ENCODE measurements at places on chromosomes 6 and 20. TPM values are rescaled to one million over a fixed set of nuclear protein-coding genes. Genes with fewer than 3 reads are reported as not detected.

GRCh38 chr6:83677791-83678190 lies 31.1 kb downstream of the SNAP91 start:
- no peak for DNase-seq

DNA sequence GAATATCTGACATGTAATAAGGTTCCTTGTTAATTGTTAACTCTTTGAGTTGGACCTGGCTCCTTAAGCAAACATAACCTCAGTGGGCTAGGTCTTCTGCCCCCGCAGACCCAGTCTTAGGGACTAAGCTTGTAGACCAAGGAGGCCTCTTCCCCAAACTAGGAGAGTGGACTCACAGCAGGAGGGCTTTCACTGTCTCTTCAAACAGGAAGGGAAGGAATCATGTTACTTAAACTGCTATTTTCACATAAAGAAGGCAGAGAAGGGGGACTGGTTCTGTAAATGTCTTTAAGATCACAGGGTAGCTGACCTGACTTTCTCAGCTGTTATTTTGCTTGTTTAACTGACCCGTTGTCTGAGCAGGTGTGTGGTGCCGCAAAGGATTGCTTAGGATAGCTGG lies 34.9 kb upstream of the PRDM1 start:
- DNase-seq, result no peak

SMPDL3A gene
- 12.8 TPM for total RNA-seq

RIPPLY2 gene
- total RNA-seq, result not detected

DNA sequence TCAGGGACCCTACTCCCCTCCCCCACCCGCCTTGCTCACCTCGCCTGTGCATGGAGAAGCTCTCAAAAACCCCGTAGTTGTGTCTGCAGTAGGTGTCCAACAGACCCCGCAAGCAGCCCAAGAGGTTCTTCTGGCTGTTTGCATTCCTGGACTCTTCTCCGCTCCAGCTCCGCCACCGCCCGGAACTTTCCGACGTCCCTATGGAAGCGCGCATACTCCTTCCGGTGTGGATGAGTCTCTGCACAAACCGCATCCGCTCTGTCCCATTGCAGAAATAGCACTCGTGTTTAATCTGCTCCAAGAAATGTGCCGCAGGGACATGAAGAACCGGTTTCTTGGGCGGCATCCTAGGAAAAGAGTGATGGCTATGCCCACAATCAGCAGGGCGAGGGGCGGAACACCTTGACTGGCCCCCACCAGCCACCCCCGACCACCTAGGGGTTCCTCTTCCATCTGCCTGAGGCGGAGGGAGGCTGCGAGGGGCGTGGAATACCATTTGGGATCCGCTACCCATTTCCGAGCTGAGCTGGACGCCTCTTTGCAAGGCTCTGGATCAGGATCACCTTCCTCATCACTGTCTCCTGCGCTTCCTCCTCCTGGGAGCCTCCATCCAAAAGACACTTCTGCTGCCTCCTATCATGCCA lies 20.2 kb downstream of the HLA-DRA start:
- no peak for DNase-seq

PRND gene
- not detected for total RNA-seq

GRCh38 chr20:50675671-50676376 lies 15.5 kb downstream of the RIPOR3 start:
- no peak for DNase-seq

DNA sequence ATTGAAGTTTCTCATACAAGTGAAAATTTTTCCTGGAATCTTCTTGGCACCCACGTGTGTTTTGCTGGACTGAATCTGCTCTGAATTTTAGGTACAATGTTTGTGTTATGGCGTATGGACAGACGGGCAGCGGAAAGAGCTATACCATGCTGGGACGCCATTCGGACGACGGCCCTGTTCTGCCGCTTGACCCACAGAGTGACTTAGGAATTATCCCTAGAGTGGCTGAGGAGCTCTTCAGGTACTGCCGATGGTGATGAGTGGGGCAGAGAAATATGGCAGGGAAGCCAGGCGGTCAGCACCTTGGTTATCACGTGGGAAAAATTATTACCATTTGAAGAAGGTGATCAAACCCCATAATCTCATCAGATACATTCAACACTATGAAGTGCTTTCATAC lies 36.3 kb downstream of the KIF25 start:
- peak; percentile 51 for DNase-seq

CRISP3 gene
- total RNA-seq, result not detected

SLC22A23 gene
- 10.2 TPM for total RNA-seq

DNA sequence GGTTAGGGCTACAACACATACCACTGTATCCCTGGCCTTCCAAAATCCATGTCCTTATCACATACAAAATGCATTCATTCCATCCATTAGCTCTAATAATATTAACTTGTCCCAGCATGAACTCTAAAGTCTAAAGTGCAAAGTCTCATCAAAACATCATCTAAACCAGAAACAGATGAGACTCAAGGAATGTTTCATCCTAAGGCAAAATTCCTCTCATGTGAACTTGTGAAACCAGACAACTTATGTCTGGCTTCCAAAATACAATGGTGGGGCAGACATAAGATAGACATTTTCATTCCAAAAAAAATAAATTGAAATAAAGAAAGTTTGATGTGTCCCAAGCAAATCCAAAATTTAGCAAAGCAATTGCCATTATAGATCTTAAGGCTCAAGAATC lies 257.4 kb downstream of the HTR1B start:
- DNase-seq, result no peak

TMC2 gene
- total RNA-seq, result not detected

SLC22A16 gene
- total RNA-seq, result not detected

DNA sequence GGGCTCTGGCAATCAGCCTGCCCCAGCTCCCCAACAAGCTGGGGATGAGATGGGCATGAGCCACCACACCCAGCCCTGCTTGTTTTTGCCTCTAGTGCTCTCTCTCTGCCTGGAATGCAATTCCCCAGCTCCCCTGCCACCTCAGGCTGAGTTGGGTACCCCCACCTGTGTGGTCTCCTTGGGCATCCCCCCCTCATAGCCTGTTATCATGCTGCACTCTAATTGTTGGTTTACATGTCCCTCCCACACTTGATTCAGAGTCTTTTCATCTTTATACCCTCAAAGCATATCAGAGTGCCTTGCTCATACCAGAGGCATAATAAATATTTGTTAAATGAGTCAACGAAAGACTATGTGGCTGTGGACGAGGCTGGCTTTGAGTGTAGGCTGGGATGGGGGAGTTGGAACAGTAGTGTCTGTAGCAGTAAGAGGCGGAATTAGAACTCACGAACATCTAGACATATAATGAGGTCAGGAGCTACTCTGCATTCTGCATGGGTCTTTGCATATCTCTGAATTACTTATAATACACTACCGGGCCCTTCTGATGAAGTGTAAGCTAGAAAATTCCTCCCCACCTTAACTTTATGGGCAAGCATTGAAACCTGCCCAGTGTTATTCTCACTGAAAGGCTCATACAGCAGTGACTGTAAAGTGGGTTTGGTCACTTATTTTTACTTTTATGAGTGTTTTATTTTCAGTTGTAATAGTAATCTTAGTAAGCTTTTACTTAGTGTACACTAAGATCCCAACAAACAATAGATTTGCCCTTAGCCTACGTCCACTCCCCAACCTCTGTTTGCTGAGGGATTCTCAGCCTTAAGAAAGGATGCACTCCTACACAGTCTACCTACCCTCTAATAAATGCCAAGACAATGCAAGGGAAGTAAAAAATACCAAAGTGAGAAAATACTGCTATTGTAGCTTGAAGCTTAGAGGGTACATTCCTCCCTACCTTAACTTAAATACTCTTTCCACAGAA lies 58.7 kb downstream of the EDN1 start:
- no peak for DNase-seq

- DNase-seq, result no peak
Measured at GRCh38 chr6:110485491-110485890, 9.1 kb upstream of the SLC22A16 start.

SNX21 gene
- 25.6 TPM for total RNA-seq

DNA sequence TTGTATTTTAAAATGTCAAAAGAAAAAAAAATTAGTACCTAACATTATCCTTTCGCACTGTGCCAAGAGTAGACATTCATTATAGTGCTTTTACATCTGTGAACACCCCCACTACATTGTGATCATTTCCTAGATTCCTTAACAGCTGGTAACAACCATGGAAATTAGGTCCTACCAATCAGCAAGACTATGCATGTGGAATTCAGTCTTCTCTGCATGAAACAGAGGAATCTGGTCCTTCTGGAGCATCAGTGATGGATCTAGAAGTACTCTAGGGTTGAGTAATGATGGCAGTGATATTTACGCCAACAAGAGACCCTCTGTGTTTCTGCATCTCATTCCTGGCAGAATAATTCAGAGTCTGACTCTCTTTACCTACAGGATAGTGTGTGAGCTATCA lies 9.4 kb downstream of the OR12D1 start:
- no peak for DNase-seq

- no peak for DNase-seq
Measured at GRCh38 chr6:25165177-25165576, 114.0 kb upstream of the CARMIL1 start.

- DNase-seq, result no peak
Measured at GRCh38 chr20:46761566-46761965, 52.1 kb downstream of the SLC2A10 start.

GRCh38 chr6:100230953-100231316 lies 233.8 kb downstream of the SIM1 start:
- no peak for DNase-seq

GRCh38 chr6:129235167-129236000 lies 352.4 kb downstream of the LAMA2 start:
- no peak for DNase-seq

DNA sequence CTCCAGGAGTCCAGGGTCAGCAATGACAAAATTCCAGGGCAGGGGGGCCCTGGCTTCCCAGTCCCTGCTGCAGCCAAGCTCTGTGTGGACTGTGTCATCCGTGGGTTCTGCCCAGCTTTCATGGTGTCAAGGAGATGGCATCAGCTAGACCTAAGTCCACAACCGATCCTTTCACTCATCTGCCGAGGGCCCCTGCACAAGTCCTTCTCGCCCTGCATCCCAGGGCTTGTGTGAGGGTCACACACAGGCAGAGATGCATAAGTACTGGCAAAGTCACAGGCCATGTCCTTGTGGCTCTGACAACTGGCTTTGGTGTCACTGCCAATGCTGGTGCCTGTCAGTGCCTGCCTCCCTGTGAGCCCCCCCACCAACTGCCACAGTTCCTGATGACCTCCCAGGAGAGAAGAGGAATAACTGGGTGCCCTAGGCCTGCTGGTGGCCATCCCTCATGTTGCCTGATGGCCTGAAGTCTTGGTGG lies 181.4 kb upstream of the CST7 start:
- DNase-seq, result peak; percentile 68

- DNase-seq, result no peak
Measured at GRCh38 chr20:58657262-58657661, 6.2 kb downstream of the STX16 start.

GRCh38 chr6:138999949-139000725 lies 12.1 kb upstream of the REPS1 start:
- no peak for DNase-seq

GRCh38 chr6:84417260-84417659 lies 189.8 kb upstream of the CEP162 start:
- DNase-seq, result no peak

GSTA5 gene
- not detected for total RNA-seq

- no peak for DNase-seq
Measured at GRCh38 chr6:18308070-18308735, 43.9 kb upstream of the DEK start.

GRCh38 chr20:8260837-8261251 lies 128.8 kb downstream of the PLCB1 start:
- no peak for DNase-seq

DNA sequence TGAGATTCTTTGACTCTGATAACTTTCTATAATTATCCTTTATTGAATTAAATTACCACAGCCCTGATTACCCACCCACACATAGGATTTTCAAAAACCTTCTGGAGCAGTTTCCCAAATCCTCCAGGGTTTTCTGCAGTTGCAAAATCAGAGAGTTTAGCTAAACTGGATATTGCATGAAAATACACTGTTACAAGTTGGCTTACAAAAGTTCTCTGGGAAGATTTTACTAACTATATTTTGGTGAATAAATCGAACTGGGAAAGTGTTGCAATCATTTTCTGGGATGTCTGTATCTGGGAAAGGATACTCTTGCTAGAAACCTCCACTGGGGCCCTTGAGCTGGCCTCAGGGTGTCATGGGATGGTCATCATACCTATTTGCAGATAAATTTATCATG lies 97.6 kb upstream of the STMND1 start:
- DNase-seq, result no peak

DNA sequence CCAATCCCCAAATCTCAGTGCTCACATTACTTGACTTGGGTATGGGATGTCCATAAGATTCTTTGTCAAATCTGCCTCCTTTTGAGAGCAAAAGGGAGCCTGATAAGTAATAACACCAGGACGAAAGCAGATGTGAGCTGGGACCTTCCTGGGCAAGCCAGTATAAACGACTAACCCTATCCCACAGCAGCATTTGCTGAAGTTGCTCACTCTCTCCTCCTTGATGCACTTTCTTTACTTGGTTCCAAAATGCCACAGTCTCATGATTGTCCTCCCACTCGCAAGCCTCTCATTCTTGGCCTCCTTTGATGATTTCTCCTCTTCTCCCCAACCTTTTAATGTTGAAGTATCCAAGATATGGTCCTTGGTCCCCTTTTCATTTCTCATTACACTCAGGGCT lies 44.7 kb upstream of the TAGAP start:
- DNase-seq, result no peak

DNA sequence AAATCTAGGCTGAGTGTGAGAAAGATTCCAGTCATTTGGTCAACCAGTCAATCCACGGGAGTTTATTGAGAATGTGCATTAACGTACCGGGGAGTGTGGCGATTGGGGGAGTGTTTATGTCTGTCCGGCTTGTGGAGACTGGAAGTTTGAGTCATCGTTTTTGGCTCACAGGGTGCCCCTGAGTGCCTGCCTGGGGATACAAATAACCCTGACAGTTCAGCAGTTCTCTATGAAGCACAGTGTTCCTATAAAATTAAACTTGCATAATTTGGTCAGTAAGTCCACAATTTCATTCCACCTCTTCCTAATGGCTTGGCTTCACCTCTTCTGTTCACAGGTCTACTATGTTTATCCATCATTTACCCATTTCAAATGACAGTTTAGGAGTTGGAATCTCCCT lies 72.6 kb upstream of the PLEKHG1 start:
- no peak for DNase-seq

PDYN gene
- total RNA-seq, result not detected

DNA sequence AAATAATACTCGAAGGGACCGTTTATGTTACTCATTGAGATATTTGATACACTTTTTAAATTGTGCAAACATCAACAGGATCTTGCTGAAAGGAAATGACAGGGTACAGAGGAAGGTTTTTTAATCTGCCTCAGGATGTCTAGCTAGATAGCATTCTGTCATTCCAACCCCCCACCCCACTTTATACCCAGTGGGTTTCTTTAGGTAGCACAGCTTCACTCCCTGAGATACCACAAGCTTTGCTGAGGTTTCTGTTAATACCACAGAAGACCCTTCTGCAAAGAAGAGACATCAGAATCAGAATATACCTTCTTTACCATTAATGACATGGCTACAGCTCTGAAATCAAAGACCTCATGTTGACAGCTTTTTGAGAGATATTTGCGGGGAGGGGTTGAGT lies 1.3 kb downstream of the PHACTR2 start:
- DNase-seq, result no peak

- no peak for DNase-seq
Measured at GRCh38 chr6:117531346-117531745, 48.9 kb downstream of the DCBLD1 start.
